Fibroblast of skin of back (primary cell): ENCODE measurements at places on chromosomes 7 and 10.

- no peak for DNase-seq
Measured at GRCh38 chr10:114709984-114710383, 51.9 kb upstream of the ABLIM1 start.

- DNase-seq: peak; percentile 82
Measured at GRCh38 chr10:58457761-58458616, 54.7 kb upstream of the BICC1 start.

DNA sequence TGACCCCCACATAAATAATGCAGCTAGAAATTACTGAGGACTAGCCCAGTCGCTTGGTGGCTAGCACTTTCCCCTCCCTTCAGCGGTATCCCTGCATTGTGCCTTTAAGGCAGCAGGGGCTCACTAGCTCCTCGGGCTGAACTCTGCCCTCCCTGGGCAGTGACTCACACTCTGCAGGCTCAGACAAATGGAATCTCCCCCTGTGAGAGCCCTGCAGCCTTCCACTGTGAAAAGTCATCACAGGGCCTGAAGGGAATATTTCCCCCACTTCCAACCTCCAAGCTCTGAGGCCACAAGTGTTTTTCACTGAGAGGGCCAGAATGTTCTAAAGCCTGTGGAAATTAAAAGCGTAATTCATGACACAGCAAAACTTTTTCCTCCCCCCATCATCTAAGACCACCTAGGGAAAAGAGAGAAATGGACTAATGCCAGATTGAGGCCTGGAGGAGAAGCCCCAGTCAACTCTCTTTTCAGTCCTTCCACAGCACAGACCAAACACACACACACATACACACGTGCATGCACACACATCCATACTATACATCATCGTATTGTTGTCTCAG lies 93.6 kb upstream of the COL1A2 start:
- peak; percentile 99 for DNase-seq

GRCh38 chr7:130108809-130109208 lies 38.5 kb downstream of the KLHDC10 start:
- no peak for DNase-seq

DNA sequence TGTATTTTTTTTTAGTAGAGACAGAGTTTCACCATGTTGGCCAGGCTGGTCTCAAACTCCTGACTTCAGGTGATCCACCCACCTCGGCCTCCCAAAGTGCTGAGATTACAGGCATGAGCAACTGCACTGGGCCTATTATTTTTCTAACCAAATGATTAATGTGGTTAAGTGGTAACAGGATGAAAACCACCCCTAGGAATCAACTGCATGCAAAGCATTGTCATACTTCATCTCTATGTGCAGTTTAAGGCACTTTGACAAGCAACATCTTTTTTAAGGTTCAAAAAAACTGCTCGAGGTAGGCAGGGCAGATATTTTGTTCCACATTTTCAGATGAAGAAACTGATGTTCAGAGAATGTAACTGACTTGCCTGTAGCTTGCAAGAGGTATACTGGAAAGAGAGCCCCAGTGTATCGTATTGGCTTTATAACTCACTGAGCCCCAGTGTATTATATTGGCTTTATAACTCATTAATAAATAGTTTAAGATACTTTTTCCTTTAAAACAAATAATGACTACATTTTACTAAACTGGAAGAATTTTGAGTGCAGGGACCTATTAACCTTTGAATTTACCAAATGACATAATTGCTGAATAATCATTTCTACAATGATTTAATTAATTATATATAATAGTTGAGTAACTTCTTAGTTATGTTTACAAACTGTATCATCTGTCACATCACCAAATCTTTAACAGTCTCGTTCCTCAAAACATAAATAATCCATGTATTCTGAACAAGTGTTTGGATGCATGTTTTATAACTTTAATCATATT lies 38.1 kb downstream of the RTKN2 start:
- peak; percentile 75 for DNase-seq

DNA sequence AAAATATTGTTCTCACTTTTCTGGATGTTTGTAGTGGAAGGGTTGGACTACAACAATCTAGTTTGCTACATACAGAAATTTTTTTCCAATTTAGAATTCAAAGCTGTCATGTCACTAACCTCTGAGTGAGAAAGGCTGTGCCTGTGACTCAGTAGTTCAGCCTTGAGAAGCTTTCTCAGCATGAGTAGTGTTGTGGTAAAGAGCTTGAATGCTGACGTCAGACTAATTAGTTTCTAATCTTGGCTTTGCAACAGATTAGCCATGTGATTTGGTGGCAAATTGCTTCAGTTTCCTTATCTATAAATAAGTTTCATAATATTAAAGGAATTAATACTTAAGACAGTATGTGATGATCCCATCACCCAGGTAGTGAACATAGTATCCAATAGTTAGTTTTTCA lies 83.8 kb downstream of the ABCA13 start:
- DNase-seq: peak; percentile 43

- DNase-seq: peak; percentile 49
Measured at GRCh38 chr10:13989616-13990015, 341.1 kb downstream of the FRMD4A start.

DNA sequence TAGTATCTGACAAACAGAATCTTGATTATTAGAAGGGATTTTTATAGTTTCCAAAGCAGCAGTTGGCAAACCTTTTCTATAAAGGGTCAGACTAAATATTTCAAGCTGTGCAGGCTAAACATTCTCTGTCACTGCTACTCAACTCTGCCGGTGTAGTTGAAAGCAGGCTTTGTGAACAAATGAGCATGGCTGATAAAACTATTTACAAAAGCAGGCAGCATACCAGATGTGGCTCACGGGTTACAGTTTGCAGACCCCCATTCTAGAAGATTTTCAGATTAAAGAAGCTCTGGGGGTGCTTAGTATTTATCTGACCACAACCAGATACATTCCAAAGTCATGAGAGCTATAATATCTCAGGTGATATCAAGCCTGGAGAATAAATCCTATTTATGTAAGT lies 1017.5 kb downstream of the SORCS1 start:
- DNase-seq: no peak

DNA sequence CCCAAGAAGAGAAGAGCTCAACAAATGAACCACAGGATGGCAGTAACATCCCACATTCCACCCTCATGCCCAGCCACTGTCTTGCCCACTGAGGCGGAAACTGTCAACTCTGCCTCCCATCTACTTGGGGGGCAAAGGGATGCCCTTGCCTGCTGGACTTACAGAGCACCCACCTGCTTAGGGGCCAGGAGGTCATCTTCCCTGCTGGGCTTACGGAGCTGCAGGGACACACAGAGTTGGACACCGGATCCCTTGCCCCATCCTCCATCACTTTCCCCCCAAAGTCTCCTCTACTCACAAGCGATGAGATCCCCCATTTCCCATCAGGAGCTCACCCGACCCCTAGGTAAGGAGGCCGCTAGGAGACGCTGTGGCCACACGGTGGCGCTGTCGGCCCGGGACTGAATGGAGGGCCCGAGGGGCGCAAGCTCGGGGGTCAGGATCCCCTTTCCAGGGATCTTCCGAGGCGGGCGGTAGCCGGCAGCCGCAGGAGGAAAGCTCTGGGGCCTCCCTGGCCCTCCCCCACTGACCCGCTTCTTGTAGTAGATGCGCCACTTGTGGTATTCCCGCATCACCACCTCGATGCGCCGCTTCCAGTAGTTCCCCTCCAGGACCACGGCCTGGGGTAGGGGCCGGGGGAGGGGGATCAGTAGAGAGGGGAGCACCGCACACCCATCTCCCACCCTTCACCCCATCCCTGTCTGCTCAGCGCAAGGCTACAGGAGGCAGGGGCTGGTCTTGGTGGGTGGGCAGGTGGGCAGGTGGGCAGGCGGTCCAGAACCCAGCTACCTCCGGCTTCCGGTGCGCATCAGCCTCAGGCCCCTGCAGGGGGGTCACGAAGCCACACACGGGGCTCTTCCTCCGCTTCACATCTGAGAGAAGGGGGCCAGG lies 17.3 kb downstream of the MLXIPL start:
- DNase-seq: peak; percentile 38

- DNase-seq: peak; percentile 91
Measured at GRCh38 chr10:102114861-102115618, 5.1 kb downstream of the LDB1 start.

GRCh38 chr10:104577163-104577562 lies 63.9 kb upstream of the SORCS3 start:
- DNase-seq: no peak

DNA sequence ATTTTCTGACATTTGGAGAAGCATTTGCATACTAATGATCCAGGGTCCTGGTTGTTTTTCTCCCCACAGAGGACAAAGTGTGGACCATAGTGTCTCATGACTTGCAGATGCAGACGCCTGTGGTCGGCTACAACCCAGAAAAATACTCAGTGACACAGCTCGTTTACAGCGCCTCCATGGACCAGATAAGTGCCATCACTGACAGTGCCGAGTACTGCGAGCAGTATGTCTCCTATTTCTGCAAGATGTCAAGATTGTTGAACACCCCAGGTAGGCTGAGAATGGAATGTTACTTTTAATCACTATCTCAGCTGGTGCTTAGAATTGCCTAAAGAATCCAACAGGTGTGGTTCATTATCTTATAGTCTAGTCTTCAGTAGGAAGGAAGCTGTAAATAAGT lies 951.5 kb upstream of the C7orf33 start:
- DNase-seq: no peak

DNA sequence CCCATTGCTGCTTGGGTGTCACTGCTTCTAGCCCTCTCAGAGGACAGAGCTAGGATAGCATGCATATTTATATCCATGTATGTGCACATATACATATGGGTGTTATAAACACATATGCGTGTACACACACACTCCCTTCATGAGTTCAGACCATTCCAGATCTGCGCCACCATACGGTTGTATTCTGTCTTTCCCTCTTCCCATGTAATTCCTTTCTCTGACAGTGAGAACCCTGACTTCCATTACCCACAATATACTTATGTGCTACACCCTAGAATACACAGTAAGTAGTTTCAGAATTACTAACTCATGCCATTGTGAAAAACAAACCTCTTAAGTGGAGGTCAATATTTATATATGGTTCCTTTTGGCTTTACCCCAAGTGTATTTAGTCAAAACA lies 116.6 kb upstream of the SAMD8 start:
- DNase-seq: no peak
